ENCODE measurements at places on chromosomes 2 and 18. TPM values are rescaled to one million over a fixed set of nuclear protein-coding genes. Genes with fewer than 3 reads are reported as not detected.

CXCR4 gene
- 52.7 TPM for polyA plus RNA-seq

SERPINB11 gene
- polyA plus RNA-seq = not detected

SCN2A gene
- 2.8 TPM for polyA plus RNA-seq

UGT1A8 gene
- polyA plus RNA-seq = not detected

KCNG3 gene
- polyA plus RNA-seq = 0.66 TPM

NPPC gene
- polyA plus RNA-seq = 0.29 TPM

TM4SF20 gene
- polyA plus RNA-seq = 0.05 TPM

DNAH7 gene
- 10.2 TPM for polyA plus RNA-seq

STARD6 gene
- polyA plus RNA-seq = 0.20 TPM

MRPL33 gene
- polyA plus RNA-seq = 161 TPM

CRYGC gene
- not detected for polyA plus RNA-seq

LRRC30 gene
- polyA plus RNA-seq = 0.62 TPM

ZAP70 gene
- 1.7 TPM for polyA plus RNA-seq

GATA6 gene
- 10.3 TPM for polyA plus RNA-seq

ALPG gene
- polyA plus RNA-seq = 0.04 TPM

SLC40A1 gene
- polyA plus RNA-seq = 131 TPM

GALNT5 gene
- polyA plus RNA-seq = 0.36 TPM

KLHL14 gene
- polyA plus RNA-seq = 27.0 TPM

SP110 gene
- polyA plus RNA-seq = 16.7 TPM

PARD3B gene
- 35.7 TPM for polyA plus RNA-seq

ATP6V1B1 gene
- 78.8 TPM for polyA plus RNA-seq

EVX2 gene
- polyA plus RNA-seq = 0.04 TPM

GULP1 gene
- 63.6 TPM for polyA plus RNA-seq

REL gene
- polyA plus RNA-seq = 7.4 TPM

UGT1A9 gene
- 6.3 TPM for polyA plus RNA-seq

ACTR2 gene
- 229 TPM for polyA plus RNA-seq

GPR45 gene
- polyA plus RNA-seq = 0.19 TPM

SLC35F5 gene
- polyA plus RNA-seq = 144 TPM

MTHFD2 gene
- 27.4 TPM for polyA plus RNA-seq

SLC9A2 gene
- 9.6 TPM for polyA plus RNA-seq

IL18R1 gene
- 2.5 TPM for polyA plus RNA-seq

CFC1 gene
- 0.21 TPM for polyA plus RNA-seq

DYNAP gene
- polyA plus RNA-seq = not detected

GALR1 gene
- polyA plus RNA-seq = 0.10 TPM

RNF138 gene
- 51.1 TPM for polyA plus RNA-seq

KRTCAP3 gene
- 6.5 TPM for polyA plus RNA-seq

MAB21L4 gene
- polyA plus RNA-seq = 1.6 TPM

MGAT5 gene
- polyA plus RNA-seq = 57.2 TPM

UGT1A3 gene
- 0.06 TPM for polyA plus RNA-seq

COBLL1 gene
- polyA plus RNA-seq = 138 TPM
